ENCODE measurements at places on chromosomes 2 and 18. TPM values are rescaled to one million over a fixed set of nuclear protein-coding genes. Genes with fewer than 3 reads are reported as not detected.
A peak's percentile ranks its signal among the peaks of the same experiment; 100 is the strongest.

SPC25 gene
- polyA plus RNA-seq = 7.4 TPM

KLHL41 gene
- 5.1 TPM for polyA plus RNA-seq

SLC5A7 gene
- 7.1 TPM for polyA plus RNA-seq

CSRNP3 gene
- polyA plus RNA-seq = 4.4 TPM

ORC2 gene
- polyA plus RNA-seq = 23.9 TPM

CXCR4 gene
- polyA plus RNA-seq = 17.8 TPM

LAMA3 gene
- 48.8 TPM for polyA plus RNA-seq

GULP1 gene
- 33.3 TPM for polyA plus RNA-seq

FAM228B gene
- polyA plus RNA-seq = 14.1 TPM

RAB27B gene
- polyA plus RNA-seq = 9.6 TPM

RGPD8 gene
- 3.9 TPM for polyA plus RNA-seq

ITGA4 gene
- polyA plus RNA-seq = 14.9 TPM

DNA sequence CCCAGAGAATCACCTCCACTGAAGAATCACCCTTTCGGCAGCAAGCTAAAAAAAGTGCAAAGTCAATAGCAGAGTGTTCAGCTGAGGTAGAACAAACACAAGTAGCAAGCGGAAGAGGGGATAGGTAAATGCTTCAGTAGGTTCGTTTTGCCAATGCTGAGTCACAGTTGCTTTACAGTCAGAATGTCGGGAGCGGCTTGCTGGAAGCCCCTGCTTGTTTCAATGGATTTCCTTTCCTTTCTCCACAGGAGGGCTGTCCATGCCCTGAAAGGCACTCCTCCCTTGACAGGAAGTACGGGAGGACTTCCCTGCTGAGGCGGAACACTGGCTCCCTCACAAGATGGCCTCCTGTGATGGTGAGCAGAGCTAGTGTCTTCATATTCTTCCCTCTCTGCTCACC is 146.2 kb upstream of the LYPD1 start:
- DNase-seq = no peak

DNA sequence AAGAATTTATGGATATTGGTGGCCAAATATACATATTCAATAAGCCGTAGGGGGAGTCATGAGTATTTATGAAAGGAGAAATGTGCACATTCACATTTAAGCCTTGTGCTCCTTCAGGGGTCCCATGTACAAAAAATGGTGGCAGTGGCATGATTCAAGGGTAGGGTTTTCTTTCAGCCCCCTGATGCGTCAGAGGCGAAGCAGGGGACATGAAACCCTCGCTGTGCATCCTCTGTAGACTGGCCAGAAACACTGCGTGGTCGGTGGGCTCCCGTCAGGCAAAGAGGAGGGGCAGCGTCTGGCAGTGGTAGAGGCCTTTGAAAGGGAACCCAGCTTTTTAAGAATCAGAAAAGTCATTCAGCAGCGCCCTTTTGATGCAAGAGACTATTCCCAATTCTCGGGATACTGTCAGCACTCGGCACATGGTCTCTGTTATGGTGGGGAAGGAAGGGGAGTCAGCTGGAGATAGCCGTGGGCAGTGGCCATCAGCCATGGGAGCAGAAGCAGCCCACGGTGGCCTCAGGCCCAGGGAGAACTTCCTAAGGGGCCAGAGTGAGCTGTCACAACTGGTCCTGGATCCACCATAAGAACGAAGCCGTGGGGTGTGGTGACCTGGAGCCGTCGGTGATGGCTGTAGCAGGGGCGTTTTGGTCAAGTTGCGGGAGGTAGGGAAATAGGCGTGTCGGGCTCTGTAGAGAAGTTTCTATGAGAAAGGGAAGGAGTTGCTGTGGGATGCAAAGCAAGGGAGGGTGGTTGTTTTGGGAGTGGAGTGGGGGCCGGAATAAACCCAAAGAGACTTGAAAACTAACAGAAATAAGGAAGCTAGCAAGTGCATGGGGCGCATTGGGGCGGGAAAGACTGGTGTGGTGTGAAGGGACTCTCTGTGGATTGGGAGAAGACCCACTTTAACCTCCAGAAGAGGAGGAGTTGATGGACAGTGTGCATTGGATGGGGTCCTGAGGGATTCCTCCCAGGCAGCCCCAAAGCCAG is 95.6 kb downstream of the SH3BP4 start:
- no peak for DNase-seq

DNA sequence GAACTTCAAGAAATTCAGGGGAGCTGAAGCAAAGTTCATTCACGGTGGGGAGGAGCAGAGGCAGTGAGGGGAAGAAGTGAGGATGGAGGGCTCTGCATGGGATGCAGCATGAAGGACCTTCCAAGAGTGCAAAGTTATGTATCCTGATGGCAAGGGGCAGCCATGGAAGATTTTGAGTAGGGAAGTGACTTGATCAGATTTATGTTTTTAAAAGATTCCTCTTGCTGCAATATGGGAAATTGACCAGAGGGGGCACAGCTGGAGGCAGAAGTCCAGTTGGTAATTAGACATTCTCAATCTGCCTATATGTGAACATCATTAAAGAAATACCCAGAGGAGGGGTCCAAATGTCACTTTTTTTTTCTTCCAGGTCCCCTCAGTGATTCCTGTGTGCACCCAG is 21.5 kb upstream of the ANXA4 start:
- no peak for DNase-seq

- no peak for DNase-seq
These were observed 35.7 kb downstream of the CELF4 start for GRCh38 chr18:37529863-37530262.

DNA sequence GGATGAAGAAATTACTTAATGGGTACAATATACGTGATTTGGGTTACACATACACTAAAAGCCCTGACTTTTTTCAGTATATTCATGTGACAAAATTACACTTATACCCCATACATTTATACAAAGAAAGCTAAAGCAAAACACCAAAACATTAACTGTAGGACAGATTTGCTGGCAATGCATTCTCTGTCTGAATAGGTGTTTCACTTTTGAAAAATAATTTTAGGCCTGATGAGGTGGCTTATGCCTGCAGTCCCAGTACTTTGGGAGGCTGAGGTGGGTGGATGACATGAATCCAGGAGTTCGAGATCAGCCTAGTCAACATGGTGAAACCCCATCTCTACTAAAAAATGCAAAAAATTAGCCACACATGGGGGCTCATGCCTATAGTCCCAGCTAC is 301.5 kb upstream of the FAM98A start:
- no peak for DNase-seq

- no peak for DNase-seq
These were observed 19.3 kb upstream of the HPCAL1 start for GRCh38 chr2:10283106-10284062.

GRCh38 chr2:130814931-130815680 is 21.6 kb upstream of the ARHGEF4 start:
- no peak for DNase-seq

- no peak for DNase-seq
These were observed 82.9 kb upstream of the RNF152 start for GRCh38 chr18:61975526-61976326.

DNA sequence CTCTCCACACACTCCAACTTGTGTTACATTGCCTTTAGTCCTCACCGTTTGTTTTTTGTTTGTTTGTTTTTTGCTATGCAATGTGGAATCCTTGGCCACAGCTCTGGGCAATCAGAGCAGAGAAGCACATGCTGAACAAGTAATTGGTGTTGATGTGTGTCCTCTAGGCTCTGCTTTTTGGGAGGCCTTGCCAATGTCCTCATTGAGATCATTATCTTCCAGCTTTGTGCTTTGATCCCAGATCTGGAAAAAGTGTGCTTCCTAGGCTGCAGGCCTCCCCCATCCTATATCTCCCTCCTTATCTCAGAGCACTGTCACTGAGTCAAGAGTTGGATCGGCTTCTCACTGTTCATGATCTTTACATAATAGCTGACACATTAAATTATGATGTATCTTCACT is 25.9 kb downstream of the OSR1 start:
- DNase-seq = no peak

- DNase-seq = no peak
These were observed 222.6 kb upstream of the SALL3 start for GRCh38 chr18:78757014-78757413.

DNA sequence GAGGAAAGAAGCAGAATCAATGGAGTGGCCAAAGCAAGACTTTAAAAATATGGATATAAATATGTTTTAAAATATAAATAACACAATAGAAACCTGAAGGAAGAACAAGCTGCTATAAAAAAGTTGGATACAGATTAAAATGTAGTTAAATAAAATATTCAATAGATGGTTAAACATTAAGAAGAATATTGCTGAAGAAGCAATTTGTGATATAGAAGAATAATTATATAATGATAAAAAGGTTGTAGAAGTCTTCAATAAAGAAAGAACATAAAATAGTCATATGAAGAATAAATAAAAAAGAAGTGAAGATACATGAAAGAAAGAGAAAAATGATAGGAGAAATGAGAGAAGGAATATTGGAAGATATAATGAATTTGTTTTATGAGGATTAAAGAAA is 392.0 kb downstream of the DSC3 start:
- no peak for DNase-seq

DNA sequence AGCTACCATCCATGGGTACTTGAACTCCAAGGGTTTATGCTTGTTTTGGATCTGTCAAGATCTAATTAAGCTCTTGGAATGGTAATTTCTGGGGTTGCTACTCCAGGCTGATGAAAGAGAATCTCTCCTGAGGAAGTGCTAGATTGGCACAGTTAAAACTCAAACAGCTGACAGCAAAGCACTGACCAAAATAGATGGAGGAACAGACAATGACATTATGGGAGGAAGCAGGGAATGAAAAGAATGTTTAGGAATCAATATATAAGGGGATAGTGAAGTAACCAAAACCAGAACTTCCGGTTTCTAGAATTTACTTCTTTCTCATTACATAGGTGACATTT is 6.3 kb downstream of the THUMPD2 start:
- no peak for DNase-seq

GRCh38 chr2:46268196-46268595 is 29.0 kb upstream of the EPAS1 start:
- no peak for DNase-seq

DNA sequence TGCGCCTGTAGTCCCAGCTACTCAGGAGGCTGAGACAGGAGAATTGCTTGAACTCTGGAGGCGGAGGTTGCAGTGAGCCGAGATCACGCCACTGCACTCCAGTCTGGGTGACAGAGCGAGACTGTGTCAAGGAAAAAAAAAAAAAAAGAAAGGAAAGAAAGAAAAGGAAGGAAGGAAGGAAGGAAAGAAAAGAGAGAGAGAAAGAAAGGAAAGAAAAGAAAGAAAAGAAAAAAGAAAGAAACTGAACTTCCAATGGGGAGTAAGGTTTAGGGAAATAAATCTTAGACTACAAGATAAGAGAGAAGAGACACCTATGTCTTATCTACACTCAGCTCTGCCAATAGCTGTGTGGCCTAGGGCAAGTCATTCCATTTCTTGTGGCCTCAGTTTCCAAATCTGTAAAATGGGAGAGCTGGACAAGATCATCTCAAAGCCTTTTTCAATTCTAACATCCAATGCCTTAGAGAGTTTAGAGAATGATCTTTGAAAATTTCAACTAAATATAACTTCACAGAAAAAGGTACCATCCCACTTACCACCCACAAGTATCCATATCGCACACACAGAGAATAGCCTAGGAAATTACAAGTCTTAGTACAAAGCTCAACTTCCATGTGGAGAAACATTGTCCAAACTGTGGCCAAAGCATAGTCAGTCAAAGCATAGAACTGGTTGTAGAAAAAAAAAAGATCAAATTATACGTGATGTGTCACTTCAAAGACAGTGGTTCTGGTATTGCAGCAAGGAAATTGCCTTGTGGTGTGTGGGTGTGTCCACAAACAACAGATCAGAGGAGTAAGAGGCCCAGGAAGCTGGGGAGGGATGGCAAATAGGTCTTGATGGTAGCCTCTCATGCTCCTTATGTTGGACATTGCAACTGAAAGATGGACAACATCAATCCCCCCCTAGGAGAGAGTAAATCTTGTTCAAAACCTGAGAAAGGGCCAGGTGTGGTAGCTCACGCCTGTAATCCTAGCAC is 42.4 kb downstream of the SLC14A2 start:
- no peak for DNase-seq

DNA sequence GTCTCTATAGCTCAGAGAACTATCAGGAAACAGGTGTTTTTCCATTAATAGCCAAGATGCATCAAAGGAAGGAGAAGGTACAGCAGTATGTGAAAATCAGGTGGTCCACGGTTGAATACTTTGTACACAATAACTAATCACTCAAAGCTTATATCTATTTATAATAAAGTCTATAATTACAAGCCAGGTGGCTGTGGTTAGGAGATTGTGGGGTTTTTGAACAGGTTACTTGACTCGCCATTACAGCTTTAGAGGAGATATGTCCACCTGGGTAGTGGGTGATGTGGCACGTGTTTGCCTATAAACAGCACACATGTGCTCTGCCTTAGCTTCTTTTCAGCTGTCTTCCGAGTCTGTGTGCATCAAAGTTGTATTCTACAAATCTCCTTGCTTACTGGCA is 892.2 kb upstream of the ZEB2 start:
- DNase-seq = no peak

DNA sequence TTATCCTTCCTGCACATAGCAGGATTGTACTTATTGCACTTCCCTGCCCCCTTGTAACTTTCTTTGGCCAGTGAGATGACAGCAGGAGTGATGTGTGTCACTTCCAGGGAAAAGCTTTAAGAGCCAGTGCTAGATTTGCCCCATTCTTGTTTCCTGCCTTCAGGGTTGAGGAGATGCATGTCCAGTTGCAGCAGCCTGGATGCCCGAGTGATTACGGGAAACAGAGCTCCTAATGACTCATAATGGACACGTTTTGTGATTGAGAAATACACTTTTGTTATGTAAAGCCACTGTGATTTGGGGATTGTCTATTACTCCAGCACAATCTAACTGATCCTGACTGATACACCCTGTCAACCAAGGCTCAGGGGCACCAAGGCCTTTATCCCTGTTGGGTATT is 5.0 kb upstream of the TET3 start:
- DNase-seq = peak; percentile 25

GRCh38 chr2:14535156-14535555 is 97.4 kb upstream of the LRATD1 start:
- no peak for DNase-seq

DNA sequence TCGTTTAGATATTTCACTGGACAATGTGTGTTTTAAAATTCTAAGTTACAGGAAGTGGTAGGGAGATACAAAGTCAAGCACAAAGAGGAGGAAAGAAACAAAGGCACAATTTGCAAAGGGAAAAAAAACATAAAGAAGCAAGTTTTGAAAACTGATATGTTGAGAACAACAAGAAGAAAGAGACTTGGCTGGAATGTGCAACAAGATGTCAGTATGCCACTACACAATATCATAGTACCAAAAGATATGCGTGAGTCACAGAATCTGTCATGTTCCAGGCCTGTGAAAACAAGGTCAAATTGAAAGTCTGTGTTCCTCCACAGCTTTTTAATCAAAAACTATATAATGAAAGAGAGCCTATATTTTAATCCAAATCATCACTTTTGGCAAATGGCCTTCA is 12.0 kb downstream of the EXOC6B start:
- no peak for DNase-seq

GRCh38 chr2:20614201-20615067 is 36.5 kb downstream of the HS1BP3 start:
- DNase-seq = no peak

GRCh38 chr2:158270536-158270935 is 168.9 kb downstream of the UPP2 start:
- DNase-seq = no peak

GRCh38 chr18:70598406-70598805 is 309.6 kb downstream of the SOCS6 start:
- no peak for DNase-seq

Measured in large intestine (tissue), 12 donors.